ENCODE measurements at places on chromosomes 1 and 21.

DNA sequence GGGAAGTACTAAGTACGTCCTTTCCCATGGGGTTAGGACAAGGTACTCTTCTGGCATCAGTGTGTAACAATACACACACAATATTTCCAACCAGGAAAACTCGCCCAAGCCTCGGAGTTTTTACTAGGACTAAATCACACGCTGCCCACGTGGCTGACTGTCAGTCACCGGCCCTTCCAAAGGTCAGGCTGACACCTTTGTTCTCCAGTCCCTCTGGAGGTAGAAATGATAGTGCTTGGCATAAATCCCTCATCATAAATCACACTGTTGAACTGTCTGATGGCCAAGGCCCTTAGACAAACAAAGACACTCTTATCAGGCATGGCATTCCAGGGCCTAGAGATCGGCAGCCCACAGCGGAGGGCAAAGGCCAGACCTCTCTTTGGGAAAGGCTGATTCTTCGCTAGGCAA is 16.9 kb upstream of the SLAMF9 start:
- H3K36me3 ChIP-seq, result no peaks in the 10 kb centered on the region
- no peaks in the 10 kb centered on the region for H3K4me1 ChIP-seq
- DNase-seq, result no peak
- no peak overlapping the region for H3K4me3 ChIP-seq
- no peak overlapping the region for H3K27ac ChIP-seq

- DNase-seq, result no peak
- H3K27ac ChIP-seq, result no peak overlapping the region
- no peak overlapping the region for H3K4me3 ChIP-seq
- no peaks in the 10 kb centered on the region for H3K36me3 ChIP-seq
- peaks cover 23% of the 10 kb centered on the region for H3K27me3 ChIP-seq
These were observed 102.7 kb upstream of the GRIK3 start for GRCh38 chr1:37137014-37137413.

DNA sequence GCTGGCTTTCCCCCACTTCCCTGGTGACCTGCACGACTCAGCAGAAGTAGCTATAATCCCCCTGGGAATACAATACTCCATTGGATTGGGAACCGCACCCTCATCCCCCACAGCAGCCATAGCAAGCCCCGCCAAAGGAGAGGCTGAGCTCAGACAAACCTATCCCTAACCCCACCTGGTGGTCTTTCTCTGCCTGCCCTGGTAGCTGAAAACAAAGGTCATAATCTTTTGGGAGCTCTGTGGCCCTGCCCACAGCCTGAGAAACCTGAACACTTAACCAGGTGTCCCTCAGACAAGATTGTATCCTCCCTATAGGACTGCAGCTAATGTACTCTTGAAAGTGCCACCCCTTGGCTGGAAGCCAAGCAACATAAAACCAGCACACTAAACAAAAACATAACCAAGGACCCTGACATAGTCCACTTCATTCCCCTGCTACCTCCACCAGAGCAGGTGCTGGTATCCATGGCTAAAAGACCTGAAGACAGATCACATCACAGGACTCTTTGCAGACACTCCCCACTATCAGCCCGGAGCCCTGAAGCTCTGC is 71.6 kb upstream of the RUNX1 start:
- H3K27me3 ChIP-seq, result no peaks in the 10 kb centered on the region
- no peaks in the 10 kb centered on the region for H3K4me1 ChIP-seq
- DNase-seq, result no peak
- H3K27ac ChIP-seq, result no peak overlapping the region
- no peak overlapping the region for H3K4me3 ChIP-seq

DNA sequence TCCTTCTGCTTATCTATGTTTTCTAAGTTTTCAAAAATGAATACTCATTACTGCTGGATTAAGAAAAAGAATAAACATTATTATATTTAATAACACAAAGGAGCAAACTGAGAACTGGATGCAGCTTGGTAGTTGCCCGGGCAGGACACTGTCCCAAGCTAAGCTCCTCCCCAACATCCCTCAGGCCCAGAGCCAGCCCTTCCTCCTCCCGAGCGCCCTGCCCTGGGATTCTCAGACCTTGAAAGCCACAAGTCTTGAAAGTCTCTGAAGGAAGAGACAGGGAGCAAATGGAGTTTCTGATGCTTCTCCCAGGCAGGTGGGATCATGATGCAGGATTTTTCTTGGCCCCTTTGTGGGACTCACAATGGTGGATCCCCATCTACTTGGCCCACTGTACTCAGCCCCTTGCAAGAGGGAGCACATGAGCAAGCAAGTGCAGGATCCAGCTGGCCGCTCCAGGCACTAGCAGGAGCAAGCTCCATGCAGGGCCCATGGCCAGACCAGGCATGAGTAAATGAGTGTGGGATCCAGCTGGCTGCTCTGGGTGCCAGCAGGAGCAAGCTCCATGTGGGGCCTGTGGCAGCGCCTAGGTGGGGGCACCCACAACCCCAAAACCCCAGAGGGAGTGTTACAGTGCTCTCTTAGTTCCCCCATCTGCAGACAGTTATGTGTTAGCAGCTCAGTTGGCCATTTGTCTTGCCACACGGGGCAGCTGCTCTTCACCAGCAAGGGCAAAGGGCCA is 32.1 kb upstream of the RAB4A start:
- no peaks in the 10 kb centered on the region for H3K4me1 ChIP-seq
- DNase-seq, result peak; percentile 53
- H3K4me3 ChIP-seq, result no peak overlapping the region
- peak overlapping the region; percentile 5 for H3K27ac ChIP-seq
- H3K27me3 ChIP-seq, result no peaks in the 10 kb centered on the region
- no peaks in the 10 kb centered on the region for H3K36me3 ChIP-seq

DNA sequence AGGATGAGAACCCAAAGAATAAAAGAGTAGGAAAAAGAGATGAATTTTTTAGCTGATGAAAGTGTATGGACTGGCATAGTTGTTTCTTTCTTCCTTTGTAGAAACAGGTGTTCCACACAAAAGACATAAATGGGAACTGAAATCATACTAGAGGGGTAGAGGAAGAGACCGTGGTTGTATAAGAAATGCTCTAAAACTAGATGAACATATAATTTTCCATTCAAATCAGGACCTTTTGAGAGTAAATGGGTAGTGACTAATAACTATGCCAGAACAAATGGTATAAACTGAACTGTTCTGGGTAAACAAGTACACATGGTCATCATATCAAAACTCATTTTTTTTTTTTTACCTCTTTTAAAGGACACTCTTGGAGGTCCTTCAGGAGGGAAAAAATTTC is 344.2 kb downstream of the VAV3 start:
- DNase-seq, result no peak
- no peak overlapping the region for H3K27ac ChIP-seq
- no peak overlapping the region for H3K4me3 ChIP-seq
- H3K4me1 ChIP-seq, result no peaks in the 10 kb centered on the region

GRCh38 chr1:93878889-93879586 is at the start of gene DNTTIP2:
Gene DNTTIP2 (minus strand): TSS chr1:93879206. CDS start chr1:93879148, 58 bp downstream.
- peak; percentile 89 for DNase-seq
- no peaks in the 10 kb centered on the region for H3K36me3 ChIP-seq
- H3K4me3 ChIP-seq, result peak within 1 kb of the TSS; percentile 73

DNA sequence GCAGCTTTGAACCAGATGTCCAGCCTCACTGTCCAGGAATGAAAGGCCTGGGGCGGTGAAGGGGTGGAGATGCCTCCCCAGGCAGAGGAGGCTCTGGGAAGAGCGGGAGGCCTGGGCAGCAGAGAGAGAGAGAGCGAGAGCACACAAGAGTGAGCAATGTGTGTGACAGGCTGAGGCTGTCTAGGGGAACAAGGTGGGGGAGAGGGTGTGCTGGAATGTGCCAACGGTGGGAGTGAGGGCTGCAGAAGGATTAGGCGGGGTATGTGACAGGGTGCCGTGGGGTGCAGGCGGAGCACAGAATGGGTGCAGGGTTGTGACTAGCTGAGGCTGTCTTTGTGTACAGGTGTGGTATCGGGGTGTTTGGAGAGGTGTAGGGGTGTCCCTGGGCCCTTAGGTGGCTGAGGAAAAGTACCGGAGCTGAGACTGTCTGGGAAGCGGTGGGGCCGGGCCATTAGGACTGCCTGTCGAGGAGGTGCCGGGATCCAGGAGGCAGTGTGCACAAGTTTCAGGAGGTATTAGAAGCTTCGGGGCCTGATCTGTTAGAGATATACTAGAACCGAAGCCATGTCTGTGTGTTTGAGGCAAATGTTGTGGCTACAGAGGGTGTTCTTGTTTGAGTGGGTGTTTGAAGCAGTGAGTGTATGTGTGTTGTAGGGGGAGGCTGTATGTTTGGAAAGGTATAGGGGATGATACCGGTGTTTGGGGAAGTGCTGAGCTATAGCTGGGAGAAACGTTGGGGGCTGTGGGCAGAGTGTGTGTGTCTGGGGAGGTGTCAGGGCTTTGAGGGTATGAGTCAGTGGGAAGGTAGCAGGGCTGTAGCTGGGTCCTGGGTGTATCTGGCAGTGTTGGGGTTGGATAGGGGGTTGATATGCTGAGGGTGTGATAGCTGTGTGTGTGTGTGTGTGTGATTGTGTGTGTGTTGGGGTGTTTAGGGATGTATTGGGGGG is 9.1 kb downstream of the AHDC1 start:
- no peak for DNase-seq
- no peaks in the 10 kb centered on the region for H3K27me3 ChIP-seq
- H3K36me3 ChIP-seq, result no peaks in the 10 kb centered on the region
- peak overlapping the region; percentile 12 for H3K4me3 ChIP-seq
- peak overlapping the region; percentile 93 for H3K27ac ChIP-seq

DNA sequence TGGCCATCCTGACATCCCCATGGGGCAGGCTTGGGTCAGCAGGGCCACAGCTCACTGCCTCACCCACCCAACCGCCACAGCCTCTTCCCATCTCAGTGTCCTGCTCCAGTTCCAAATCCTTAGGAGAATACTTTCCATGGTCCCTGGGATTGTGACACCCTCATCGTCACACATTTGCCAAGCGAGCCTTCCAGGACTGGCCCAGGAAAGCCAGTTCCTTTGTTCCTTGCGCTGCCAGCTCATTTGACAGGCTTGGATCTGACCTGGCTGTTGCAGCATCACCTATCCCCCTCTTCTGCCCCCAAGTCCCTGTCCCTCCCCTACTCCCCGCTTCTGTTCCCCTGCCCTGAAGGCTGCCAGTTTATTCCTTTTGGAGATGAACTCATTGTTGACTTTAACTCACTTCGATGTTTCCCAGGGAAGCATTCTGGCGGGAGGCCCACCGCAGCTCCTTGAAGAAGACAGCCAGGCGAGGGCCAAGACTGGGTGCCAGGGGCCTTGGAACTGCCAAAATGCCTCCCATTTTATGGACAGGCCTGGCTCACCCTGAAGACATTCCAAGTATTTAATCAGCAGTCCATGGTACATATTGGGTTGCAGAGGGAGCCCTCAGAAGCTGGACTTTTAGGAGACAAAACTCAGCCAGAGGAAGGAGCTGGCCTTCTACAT is 10.2 kb upstream of the GNL2 start:
- no peak overlapping the region for H3K4me3 ChIP-seq
- H3K4me1 ChIP-seq, result no peaks in the 10 kb centered on the region
- H3K36me3 ChIP-seq, result no peaks in the 10 kb centered on the region
- no peak for DNase-seq

- H3K36me3 ChIP-seq, result no peaks in the 10 kb centered on the region
- no peaks in the 10 kb centered on the region for H3K27me3 ChIP-seq
- H3K27ac ChIP-seq, result peak overlapping the region; percentile 86
- no peak overlapping the region for H3K4me3 ChIP-seq
- peak; percentile 51 for DNase-seq
These were observed 120.6 kb downstream of the SPSB1 start for GRCh38 chr1:9413071-9413876.

DNA sequence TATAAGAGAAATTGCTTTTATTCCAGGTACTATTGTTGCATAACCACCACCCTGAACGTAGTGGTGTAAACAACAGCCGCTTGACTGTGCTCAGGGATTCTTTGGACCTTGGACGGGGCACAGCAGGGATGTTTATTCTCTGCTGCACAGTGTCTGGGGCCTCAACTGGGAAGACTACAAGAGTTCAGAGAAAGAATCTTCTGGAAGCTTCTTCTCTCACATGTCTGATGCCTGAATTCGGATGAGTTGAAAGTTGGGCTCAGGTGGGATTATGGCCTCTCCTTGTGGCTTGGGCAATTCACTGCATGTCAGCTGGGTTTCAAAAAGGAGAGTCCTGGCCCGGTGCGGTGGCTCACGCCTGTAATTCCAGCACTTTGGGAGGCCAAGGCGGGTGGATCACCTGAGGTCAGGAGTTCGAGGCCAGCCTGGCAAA is 19.0 kb upstream of the SSBP3 start:
- H3K36me3 ChIP-seq, result no peaks in the 10 kb centered on the region
- no peak overlapping the region for H3K4me3 ChIP-seq
- no peak for DNase-seq
- H3K4me1 ChIP-seq, result no peaks in the 10 kb centered on the region
- H3K27ac ChIP-seq, result no peak overlapping the region

GRCh38 chr1:148367596-148367995 is 115.5 kb downstream of the PPIAL4G start:
- H3K27ac ChIP-seq, result no peak overlapping the region
- no peaks in the 10 kb centered on the region for H3K27me3 ChIP-seq
- H3K36me3 ChIP-seq, result no peaks in the 10 kb centered on the region
- H3K4me3 ChIP-seq, result no peak overlapping the region

GRCh38 chr1:224894915-224895314 is 34.6 kb upstream of the DNAH14 start:
- no peak for DNase-seq
- no peak overlapping the region for H3K4me3 ChIP-seq
- H3K27me3 ChIP-seq, result no peaks in the 10 kb centered on the region
- H3K4me1 ChIP-seq, result no peaks in the 10 kb centered on the region

GRCh38 chr1:208101661-208102431 is 142.3 kb downstream of the PLXNA2 start:
- H3K27ac ChIP-seq, result no peak overlapping the region
- H3K27me3 ChIP-seq, result no peaks in the 10 kb centered on the region
- H3K36me3 ChIP-seq, result no peaks in the 10 kb centered on the region
- DNase-seq, result no peak

DNA sequence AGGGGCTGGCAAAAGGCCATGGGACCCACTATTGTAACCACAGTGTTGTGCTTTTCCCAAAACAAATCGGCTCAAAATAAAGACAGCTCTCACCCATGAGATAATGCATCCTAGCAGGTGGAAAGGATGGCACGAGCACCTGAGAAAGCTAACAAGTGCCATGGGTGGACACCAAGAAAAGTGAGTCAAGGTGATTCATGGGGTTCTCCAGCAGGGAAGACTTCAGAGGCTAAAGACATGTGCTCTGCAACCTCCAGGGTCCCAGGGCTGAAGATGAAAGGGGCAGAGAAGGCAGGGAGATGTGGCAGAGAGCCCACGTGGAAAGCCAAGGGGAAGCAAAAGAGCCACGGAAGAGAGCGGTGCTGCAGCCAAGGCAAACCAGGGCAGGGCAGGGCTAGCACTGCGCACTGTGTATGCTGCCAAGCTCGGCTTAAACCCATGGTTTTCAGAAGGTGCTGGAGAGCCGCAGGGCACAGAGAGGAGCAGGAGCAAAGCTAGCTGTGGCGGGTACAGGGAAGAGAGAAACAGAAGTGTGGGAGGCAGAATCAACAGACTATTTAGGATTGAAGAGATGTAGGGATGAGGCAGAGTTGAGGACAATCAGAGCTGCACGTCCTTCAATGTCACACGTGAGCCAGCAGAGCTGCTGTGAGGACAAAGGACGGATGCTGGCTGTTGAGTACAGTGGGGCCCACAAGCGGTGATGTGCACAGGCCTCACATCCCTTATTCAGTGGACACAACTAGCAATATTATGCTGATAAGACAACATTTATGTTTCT is 41.8 kb upstream of the C1orf198 start:
- DNase-seq, result peak; percentile 68
- peak overlapping the region; percentile 37 for H3K27ac ChIP-seq
- H3K36me3 ChIP-seq, result no peaks in the 10 kb centered on the region
- no peaks in the 10 kb centered on the region for H3K27me3 ChIP-seq

- no peak for DNase-seq
- H3K36me3 ChIP-seq, result no peaks in the 10 kb centered on the region
- H3K4me3 ChIP-seq, result no peak overlapping the region
- no peaks in the 10 kb centered on the region for H3K4me1 ChIP-seq
- H3K27ac ChIP-seq, result no peak overlapping the region
These were observed 209.0 kb downstream of the RHOU start for GRCh38 chr1:228944296-228944695.

Data from breast epithelium (tissue), 4 donors.